Trophoblast cell (in vitro differentiated cells and primary cell): ENCODE measurements at places on chromosomes 4 and X.

DNA sequence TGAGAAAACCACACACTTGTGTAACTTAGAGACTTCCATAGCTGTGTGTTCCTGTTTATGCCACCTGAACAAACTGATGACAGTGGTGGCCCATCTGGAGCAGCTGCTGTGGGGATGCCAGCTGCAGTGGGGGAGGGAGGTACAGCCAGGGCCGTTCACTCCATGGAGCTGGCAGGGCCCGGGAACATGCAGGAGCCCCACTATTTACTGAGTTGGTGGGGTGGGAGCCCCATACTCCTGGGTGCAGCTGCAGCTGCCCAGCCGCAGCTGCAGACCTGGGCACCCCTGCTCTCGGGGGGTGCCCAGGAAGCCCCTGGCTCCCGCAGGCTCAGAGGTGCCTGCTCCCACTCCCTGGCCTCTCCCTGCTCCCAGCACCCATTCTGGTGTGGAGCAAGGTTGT, 398.6 kb upstream of the RASGEF1B start:
- DNase-seq = no peak
- H3K27me3 ChIP-seq = no peaks in the 10 kb centered on the region
- H3K27ac ChIP-seq = no peak overlapping the region
- H3K36me3 ChIP-seq = no peaks in the 10 kb centered on the region
- H3K4me1 ChIP-seq = no peaks in the 10 kb centered on the region
- H3K4me3 ChIP-seq = no peak overlapping the region

- peaks cover 2% of the 10 kb centered on the region for H3K36me3 ChIP-seq
- no peak overlapping the region for H3K27ac ChIP-seq
- H3K4me1 ChIP-seq = no peaks in the 10 kb centered on the region
- no peak overlapping the region for H3K4me3 ChIP-seq
- no peak for DNase-seq
Measured at GRCh38 chr4:4599481-4600275, 57.8 kb upstream of the STX18 start.

GRCh38 chr4:122584519-122584918, 36.3 kb downstream of the IL21 start:
- H3K27me3 ChIP-seq = no peaks in the 10 kb centered on the region
- H3K27ac ChIP-seq = no peak overlapping the region
- H3K4me1 ChIP-seq = no peaks in the 10 kb centered on the region
- H3K36me3 ChIP-seq = no peaks in the 10 kb centered on the region
- no peak overlapping the region for H3K4me3 ChIP-seq

GRCh38 chr4:172134521-172134920, 321.3 kb downstream of the GALNTL6 start:
- no peaks in the 10 kb centered on the region for H3K36me3 ChIP-seq
- H3K4me1 ChIP-seq = no peaks in the 10 kb centered on the region
- H3K27me3 ChIP-seq = no peaks in the 10 kb centered on the region
- H3K27ac ChIP-seq = no peak overlapping the region
- no peak for DNase-seq

GRCh38 chr4:82851885-82852750, 38.8 kb downstream of the SEC31A start:
- H3K27me3 ChIP-seq = no peaks in the 10 kb centered on the region
- DNase-seq = peak; percentile 39
